ENCODE measurements at places on chromosomes 5 and 9.

DNA sequence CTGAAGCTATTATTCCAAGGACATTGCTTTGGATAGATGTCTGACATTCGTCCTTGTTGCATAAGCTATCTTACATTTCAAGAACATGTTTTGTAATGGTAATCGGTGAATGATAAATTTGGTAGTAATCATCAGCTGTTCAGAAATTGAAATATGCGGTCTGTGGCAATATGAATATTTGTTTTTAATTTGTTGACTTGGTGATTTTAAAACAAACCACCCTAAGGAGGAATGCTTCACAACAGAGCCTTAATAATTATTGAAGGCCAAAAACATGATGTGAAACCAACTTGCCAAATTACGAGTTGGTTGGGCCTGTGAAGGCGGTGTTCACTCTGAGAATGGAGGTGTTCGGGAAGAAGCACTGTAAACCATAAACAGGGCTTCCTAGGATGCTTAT is 149.7 kb upstream of the TUT7 start:
- no peak for DNase-seq

- no peak for DNase-seq
Observed at GRCh38 chr9:91558879-91559278, 135.2 kb upstream of the NFIL3 start.

DNA sequence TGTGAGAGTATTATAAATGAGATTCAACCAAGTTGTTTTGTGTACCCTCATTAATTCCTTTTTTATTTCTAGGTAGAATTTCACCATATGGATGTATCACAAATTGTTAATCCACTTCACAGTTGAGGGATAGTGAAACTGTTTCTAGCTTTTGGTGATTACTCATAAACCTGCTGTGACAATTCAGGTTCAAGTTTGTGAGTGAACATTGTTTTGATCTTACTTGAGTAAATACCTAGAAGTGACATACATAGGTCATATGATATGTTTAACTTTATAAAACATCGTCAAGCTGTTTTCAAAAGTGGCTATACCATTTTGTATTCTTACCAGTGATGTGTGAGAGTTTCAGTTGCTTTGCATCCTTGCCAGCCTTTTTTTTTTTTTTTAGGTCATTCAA is 112.9 kb downstream of the CAMK4 start:
- DNase-seq: no peak

DNA sequence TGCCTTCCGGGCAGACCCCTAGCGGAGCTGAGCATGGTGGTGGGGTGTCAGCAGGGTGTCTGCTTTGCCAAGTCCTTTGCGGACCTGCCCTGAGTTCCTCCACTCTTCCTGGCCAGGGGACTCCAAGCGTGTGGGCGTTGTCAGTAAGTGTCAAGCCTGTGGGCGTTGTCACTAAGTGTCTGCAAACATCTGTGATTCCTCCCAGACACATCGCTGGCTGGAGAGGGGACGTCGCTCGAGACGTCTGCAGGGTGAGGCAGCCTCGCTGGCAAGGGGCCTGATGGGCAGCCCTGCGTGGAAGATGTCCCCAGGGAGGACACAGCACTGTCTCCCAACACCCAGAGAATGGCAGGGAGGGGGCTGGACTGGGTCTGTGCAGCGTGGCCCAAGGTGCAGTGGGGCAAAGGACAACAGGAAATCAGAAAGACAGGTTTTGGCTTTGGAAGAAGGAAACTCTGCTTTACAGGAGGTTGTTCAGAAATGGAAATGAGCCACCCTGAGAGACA is 28.8 kb downstream of the ADAMTSL2 start:
- no peak for DNase-seq

DNA sequence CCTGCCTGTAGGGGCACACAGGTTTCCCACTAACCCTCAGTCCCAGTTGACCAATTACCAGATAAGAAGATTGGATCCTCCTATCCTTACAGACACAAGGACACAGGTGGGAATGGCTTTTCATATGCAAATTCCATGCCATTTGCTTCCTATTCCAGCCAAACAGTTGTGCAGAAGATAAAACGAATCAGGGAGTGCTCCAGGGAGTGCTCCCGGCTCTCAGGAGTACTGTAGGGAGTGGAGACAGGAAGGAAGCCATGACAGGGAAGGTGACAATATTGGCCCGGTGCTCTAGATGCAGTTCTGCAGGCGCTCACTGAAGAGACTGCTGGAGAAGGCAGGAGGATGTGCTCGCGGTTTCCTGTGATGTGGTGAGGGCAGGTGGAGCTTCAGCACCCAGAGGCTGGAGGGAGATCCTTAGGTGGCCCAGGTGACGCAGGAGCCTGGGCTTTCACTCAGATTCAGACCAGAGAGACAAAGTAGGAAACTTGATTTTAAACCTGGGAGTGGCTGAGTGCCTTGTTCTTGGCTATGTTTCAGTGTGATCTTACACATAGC is 260.0 kb downstream of the AUH start:
- DNase-seq: no peak

DNA sequence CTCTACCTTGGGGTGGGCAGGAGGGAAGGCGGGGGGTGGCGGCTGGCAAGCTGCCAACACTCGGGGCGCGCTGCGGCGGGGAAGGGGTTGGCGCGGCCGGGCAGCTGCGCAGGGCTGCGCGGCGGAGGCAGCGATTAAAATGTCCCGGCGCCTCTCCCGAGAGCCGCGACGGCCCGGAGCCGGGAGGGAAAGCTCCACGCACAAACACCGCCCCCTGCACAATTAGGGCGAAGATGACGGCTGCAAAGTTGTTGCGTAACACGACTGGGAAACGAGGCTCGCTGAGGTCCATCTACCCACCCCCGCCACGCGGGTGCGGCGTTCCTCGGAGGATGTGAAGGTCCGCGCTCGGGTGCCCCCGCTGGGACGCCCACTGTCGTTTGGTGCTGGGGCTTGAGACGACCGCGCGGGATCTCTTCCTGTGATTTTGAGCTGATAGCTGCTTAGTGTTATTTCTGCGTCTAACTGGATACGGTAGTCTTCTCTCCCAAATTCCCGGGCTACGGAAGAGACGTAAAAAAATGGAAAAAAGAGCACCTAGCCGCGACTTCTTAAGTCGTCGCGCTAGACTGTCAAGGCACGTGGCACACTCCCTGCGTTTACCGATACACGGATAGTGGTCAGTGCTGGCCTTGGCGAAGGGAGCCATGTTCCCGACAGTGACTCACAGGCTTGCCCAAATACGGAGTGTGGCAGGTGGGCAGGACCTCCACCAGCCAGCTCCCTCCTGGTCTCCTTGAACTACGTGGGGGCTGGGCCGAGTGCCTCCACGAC is 958 bp upstream of the NFIL3 start:
- no peak for DNase-seq

GRCh38 chr5:39772307-39772706 is 347.5 kb upstream of the DAB2 start:
- DNase-seq: no peak

DNA sequence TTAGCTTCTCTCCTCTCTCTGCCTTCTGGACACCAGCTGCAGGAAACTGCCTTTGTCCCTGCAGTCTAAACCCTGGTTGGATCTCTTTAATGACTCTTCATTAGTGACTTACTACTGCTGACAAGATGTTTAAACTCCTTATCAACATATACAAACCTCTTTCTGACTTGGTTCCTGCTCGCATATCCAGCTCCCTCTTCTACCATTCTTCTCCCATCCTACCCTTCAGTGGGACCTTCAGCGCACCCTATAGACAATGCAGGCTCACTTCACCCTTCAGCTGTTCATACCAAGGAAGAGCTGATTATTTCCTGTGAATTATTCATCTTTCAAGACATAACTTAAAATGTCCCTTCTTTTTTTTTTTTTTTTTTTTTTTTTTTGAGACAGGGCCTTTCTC is 436.5 kb downstream of the KIAA0825 start:
- DNase-seq: no peak

DNA sequence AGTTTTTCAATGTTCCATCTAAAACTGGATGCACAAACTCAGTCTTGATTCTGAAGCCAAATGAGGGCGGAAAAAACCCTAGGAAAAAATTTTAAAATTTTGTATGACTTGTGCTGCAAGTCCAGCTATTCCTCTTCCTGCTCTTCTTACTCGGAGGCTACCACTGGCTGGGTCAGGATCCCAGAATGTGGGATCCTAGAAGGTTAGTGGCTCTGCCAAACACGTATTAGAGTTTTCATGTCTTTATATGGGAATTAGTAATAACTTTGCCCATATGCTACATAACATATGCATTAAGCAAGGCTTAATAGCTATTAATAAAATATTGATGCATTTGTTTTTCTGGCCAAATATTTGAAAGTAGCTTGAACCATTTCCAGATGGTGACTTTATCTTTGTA is 458.3 kb downstream of the AGTPBP1 start:
- no peak for DNase-seq

GRCh38 chr5:6744841-6745705 is 31.8 kb downstream of the TENT4A start:
- no peak for DNase-seq

DNA sequence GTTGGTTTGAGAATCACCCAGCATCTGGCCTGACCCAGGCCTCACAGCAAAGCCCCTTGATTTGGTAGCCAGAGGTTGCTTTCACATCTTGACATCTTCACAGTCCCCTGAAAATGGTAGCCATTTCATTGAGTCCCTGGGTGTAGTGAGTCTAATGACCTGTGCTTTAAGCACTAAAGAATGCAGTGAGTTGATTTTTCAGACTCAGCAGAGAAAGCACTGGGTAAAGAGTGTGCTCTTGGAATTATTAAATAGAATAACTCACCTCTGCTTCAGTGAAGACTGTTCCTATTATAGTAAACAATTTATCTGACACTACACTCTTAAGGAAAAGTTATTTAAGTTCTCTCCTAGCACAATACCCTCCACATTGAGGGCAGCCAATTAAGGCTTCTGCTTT is 56.2 kb downstream of the PTCD2 start:
- DNase-seq: no peak

DNA sequence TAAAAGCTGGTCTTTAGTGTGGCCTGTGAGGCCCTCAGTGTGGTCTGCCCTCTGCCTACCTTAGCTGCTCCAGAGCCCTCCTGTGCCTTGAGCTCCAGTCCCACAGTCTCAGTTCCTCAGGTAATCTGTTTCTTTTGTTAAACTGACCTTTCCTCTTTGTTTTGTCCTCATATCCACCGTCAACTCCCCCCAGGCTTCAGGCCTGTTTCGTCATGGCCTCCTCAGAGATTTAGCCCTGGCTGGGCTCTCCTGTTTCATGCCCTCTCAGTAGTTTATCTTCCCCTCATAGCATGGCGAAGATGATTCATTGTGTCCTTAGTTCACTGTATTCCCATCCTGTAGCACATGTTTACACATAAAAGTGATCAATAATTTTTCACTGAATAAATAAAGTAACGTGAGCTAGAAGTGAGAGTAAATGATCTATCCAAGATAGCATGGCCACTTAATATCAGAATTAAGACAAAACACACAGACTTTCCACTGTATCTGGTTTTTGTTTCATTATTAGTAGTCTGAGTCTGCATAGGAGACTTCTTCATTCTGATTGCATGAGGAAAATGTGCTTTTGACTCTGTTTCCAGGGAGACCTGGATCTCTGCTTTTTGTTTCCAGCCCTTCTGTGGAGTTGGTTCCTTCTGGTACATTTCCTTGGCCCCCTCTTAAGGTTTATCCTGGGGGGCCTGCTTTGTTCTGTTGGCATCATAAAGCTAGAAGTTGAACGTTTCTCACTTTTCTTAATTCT is 70.5 kb downstream of the SNX24 start:
- no peak for DNase-seq

- no peak for DNase-seq
Observed at GRCh38 chr9:33012328-33013069, 11.1 kb upstream of the APTX start.

All from 8988T (cell line).